ENCODE measurements at places on chromosomes 3 and 15. TPM values are rescaled to one million over a fixed set of nuclear protein-coding genes. Genes with fewer than 3 reads are reported as not detected.

The GOLGA6A gene
- total RNA-seq: 0.38 TPM

The LTK gene
- 26.3 TPM for total RNA-seq

The IGSF11 gene
- total RNA-seq: not detected

The KIF15 gene
- 2.5 TPM for total RNA-seq

The P2RY12 gene
- total RNA-seq: 1.7 TPM

The DNAH12 gene
- total RNA-seq: 0.13 TPM

The POC1A gene
- total RNA-seq: 4.8 TPM

The MED12L gene
- 3.3 TPM for total RNA-seq

The IL12A gene
- total RNA-seq: not detected

The HCLS1 gene
- 20.7 TPM for total RNA-seq

The GHRL gene
- total RNA-seq: 2.9 TPM

The NR2E3 gene
- 1.3 TPM for total RNA-seq

The ENTPD3 gene
- 0.53 TPM for total RNA-seq

The PIGZ gene
- 44.8 TPM for total RNA-seq
